ENCODE measurements at places on chromosomes 5 and 9.

DNA sequence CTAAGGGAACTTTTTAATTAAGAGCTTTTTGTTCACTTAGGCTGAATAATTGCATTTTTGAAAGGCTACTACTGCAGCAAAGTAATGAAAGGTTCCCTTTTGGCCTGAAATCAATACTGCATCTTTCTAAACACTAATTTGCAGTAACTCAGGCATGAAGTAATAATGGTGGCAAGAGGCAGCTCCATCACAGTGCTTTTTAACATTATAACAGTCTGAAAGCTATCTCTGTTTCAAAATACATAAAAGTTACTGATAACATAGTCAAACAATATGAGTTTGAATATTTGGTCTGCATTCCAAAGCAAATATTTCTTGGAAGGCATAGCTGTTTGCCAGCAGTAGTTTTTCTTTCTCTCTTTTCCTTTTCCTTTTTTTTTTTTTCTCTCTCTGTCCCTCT, 113.4 kb downstream of the FBN2 start:
- no peak for DNase-seq

GRCh38 chr9:15142878-15143534, 164.0 kb downstream of the TTC39B start:
- DNase-seq, result no peak

- DNase-seq, result no peak
Measured at GRCh38 chr5:136998854-136999357, 500.2 kb downstream of the SPOCK1 start.

- no peak for DNase-seq
Measured at GRCh38 chr5:164553851-164554250, 1048.4 kb downstream of the MAT2B start.

DNA sequence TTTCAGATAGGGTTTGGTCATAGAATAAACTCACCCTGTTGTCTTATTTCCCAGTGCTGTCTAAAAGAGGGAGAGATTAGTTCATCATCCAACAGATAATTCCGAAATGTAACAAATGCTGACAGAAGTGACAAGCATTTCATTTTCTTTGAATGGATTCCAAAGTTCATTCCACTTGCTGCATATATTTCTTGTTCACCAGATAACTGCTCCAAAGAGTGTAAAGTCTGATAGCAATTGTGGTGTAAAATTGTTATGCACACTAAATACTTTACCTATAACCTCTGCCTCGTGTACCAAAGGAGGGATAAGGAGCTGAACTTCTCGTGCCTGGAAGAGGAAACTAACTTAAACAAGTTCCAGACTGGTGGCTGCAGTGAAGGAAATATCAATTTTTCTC, 290.0 kb upstream of the ADAMTSL1 start:
- no peak for DNase-seq

DNA sequence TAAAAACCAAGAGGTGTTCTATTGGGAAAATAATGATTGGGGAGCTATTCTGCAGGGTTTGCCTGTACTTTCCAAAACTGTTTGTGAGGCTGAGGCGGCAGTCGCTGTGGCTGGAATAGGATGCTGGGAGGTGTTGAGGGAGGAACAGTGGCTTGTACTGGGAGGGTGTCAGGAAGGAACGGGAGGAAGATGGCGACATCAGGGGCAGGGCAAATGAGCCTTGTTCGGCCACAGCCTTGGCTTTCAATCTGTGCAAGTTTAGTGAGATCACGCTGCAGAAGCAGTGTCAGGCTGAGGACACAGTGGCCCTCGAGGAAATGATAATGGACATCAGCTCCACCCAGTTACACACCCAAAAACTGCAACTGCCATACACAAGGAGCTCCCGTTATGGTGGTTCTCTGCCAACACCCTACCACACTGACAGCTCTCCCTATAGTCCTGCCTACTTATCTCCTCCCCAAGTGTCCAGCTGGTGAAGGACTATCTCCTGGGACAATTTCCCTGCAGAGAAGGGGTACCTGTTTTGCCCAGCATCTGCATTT, 27.3 kb downstream of the KIF2A start:
- no peak for DNase-seq

- DNase-seq, result no peak
Measured at GRCh38 chr5:58760222-58760621, 177.3 kb downstream of the RAB3C start.

GRCh38 chr5:41722359-41722950, 147.8 kb downstream of the OXCT1 start:
- no peak for DNase-seq

DNA sequence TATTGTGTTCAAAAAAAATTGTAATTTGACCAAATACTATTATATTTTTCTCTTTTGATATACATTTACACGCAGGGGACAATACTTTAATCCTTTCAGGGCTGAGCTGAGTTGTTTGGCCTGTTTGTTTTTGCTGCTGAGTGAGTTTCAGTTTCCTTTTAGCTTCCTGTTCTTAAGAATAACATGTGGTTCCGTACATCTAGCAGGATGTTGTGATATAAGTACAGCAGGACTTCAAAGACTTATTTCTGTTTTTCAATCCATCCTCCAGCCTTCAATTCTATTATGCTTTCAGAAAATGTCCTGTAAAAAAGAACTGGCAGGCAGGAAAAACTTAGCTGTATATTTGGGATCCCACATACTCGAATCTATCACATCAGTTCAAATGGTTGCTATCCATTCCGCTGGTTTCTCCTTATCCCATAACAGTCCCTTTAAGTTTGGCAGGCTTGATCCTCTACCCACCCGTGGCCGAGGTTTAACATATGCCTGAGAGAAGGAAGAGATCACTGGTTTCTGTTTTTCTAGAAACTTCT, 1037.3 kb upstream of the ACO1 start:
- DNase-seq, result no peak

DNA sequence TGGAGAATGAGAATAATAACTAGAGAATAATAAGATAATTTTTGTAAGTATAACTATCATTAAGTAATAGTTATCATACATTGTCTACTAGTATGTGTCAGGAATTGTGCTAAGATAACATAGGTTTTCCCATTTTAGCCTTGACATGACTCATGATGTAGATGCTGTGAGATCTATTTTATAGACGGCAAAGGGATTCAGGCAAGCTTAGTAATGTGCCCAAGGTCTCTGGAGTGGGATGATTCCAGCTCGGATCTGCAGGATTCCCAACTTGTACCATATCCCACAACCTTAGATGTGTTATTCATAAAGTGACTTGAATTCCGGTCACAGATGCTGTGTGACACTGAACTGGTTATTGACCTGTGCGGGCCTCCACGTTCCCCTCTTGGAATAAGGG, 51.5 kb downstream of the IL31RA start:
- no peak for DNase-seq

DNA sequence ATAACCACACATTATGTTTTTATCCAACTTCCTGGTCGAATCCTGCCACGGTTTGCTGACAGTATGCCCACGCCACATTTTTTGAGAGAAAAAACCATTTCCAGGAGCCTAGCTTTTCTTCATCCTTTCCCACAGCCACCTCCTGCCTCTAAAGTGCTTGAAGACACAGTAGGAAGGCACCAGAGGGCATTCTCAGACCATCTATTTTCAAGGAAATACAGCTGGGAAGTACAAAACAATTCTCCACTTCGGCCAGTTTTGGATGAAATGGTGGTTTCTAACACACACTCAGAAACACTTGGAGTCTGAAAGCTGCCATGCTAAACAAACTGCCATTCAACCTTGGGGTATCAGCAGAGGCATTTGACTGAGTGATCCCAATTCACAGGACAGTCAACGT, 86.3 kb upstream of the RPS23 start:
- no peak for DNase-seq
